ENCODE measurements at places on chromosomes 4 and X.

DNA sequence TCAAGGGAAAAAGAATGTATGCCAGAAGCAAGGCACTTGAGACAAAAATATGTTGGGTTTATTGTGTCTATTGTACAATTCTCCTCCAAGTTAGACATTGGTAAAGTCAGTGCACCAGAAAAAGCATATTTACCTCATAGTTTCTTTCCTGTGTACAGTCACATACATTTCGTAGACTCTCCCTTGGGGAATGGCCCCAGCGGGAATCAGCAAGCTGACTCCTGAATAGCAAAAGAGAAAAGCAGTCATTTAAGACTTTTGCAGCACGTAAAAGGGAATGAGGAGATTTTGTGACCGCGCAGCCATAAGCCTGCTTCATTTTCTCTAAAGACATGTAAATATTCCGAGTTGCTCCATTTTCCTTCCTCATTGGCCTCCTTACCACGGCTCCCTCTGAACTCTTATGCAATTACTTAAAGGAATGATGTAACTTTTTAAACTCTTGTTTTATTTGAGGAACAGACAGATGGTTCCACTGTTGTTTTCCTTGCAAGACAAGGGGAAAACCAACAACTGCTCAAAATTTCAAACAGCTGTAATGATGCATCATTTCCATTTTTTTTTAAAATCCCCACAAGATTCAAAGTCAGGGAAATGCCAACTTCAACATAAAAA is 332.7 kb downstream of the UNC5C start:
- no peak for DNase-seq

DNA sequence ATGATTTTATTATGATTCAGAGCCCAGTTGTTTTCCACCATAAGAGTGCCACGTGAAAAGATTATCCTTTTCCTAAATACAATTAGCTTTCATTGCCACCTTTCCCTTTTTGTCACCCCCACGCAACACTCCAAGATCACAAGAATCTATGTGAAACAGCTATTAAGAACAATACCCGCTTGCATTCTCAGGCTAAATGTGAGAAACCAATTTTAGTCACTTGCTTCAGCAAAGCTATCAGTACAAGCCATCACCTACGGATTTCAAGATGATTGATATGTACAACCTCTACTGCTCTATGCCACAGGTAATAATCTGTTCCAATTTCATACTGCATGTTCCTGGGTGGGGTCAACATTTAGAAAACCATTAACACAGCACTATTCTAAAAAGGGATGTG is 2.5 kb downstream of the ATP11C start:
- DNase-seq: no peak

- DNase-seq: no peak
Measured at GRCh38 chrX:145923376-145923775, 105.7 kb downstream of the SLITRK2 start.

- no peak for DNase-seq
Measured at GRCh38 chr4:101931619-101932018, 141.1 kb downstream of the BANK1 start.

DNA sequence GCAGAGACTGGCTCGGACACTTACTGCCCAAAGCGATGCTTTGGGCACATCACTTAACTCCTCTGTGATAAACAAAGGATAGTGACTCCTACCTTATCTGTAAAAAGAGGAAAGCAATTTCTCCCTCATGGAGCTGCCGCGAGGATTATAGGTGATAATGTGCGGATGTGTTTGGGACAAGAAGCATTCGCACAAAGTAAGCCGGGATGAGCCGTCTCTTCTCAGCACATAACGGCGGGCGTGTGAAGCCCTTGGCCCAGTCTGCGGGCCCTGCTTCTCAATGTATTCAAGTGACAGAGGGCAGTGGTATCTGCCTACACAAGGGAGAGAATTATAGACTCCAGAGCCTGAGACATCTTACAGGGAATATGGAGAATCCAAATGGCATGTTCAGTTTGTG is 550.3 kb upstream of the CPEB2 start:
- no peak for DNase-seq

DNA sequence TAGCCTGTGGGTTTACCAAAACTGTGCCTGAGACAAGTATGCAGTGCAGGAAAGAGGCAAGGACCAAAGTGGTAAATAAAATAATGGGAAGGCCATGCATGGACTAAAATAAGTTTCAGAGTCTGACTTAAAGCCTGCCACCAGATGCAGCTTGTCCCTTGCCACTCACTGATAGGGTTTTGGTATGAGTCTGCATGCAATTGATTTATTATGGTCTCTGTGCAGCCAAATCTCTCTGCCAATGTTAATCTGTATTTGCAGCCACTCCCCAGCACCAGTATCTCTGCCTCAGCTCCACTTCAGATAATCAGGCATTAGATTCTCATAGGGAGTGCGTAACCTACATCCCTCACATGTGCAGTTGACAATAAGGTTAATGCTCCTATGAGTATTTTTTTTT is 5.5 kb upstream of the FGF2 start:
- DNase-seq: no peak

- DNase-seq: no peak
Measured at GRCh38 chr4:38955957-38956356, 76.3 kb downstream of the TMEM156 start.

DNA sequence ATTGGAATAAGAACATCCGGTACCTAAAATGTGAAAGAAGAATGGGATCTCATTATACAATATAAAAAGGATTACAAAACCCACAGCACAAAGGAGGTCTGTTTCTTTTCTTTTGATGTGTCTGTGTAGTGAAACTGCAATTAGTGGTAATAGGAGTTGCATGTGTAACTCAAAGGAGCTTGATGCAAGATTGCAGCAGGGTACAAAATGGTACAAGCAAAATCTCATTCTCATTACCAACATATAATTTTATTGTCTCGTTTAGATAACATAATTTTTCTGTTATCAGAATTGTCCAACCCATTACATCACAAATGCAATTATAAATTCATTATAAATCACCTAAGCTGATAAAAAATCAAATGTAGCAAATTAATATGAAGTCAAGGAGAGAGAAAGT is 47.1 kb upstream of the CCSER1 start:
- DNase-seq: no peak

DNA sequence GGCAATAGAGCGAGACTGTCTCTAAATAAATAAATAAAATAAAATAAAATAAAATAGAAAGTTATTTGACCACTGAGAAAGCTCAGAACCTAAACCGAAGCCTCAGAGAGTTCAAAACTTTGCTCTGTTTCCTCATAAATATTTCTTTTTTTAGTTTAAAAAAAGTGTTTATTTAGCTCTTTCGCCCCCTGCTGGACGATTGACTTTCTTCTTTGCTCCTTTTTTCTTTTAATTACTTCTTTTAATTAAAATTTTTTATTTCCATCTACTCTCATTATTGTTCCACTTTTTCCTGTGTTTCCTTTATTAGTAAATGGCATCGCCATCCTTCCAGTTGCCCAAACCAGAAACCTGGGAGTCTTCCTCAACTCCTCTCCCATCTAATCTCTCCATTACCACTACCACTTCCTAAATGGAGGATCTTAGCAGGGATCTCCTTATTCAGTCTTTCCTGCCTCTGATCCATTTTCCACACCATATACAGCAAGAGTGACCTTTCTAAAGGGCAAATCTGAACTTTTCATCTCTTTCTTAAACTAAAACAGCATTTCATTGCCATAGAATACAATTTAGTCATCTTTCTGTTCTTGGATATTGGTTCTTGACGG is 728 bp upstream of the IL13RA2 start:
- no peak for DNase-seq

DNA sequence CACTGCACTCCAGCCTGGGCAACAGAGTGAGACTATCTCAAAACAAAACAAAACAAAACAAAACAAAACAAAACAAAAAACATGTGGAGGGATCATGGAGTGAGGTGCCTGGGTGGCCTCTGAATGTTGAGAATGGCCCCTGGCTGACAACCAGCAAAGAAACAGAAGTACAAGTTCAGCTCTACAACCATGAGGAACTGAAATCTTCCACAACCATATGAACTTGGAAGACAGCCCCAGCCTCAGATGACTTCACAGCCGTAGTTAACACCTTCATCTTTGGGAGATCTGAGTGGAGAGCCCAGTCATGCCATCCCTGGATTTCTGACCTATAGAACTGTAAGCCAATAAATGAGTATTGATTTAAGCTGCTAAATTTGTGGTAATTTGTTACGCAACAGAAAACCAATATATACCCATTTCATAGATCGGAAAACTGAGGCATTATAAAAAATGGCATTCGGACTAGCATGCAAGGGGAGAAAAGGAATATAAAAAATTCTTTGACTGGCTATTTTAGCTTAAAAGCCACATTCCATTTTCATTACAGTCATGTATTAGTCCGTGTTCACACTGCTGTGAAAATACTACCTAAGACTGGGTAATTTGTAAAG is 138.7 kb upstream of the RAPGEF2 start:
- DNase-seq: no peak
